ENCODE measurements at places on chromosomes 1 and 21.

GRCh38 chr1:24301785-24302175, 17.4 kb upstream of the GRHL3 start:
- no peak for DNase-seq

GRCh38 chr21:32347977-32348376, 44.8 kb downstream of the URB1 start:
- no peak for DNase-seq

GRCh38 chr1:201593200-201593921, 54.4 kb downstream of the NAV1 start:
- DNase-seq: no peak

- no peak for DNase-seq
Observed at GRCh38 chr1:224684979-224685425, 68.9 kb downstream of the CNIH3 start.

DNA sequence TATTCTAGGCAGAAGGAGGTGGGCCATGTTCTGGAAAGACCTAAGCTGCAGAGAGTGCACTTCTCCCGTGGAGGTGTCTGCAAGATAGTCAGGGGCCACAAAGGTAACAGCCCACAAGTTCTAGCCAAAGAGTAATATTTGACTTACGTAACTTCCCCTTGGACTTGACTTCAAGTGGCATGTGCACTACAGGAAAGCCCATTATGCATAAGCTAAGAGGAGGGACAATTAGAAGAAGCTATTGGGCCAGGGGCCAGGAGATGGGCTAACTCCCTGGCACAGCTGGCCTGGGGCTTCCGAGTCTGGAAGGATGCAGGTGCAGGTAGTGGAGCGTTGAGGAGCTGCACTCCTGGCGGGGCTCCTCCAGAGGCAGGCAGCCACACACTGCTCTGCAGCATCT, 58.3 kb downstream of the ERG start:
- DNase-seq: no peak

GRCh38 chr1:113250161-113250560, 140.2 kb upstream of the MAGI3 start:
- DNase-seq: no peak

DNA sequence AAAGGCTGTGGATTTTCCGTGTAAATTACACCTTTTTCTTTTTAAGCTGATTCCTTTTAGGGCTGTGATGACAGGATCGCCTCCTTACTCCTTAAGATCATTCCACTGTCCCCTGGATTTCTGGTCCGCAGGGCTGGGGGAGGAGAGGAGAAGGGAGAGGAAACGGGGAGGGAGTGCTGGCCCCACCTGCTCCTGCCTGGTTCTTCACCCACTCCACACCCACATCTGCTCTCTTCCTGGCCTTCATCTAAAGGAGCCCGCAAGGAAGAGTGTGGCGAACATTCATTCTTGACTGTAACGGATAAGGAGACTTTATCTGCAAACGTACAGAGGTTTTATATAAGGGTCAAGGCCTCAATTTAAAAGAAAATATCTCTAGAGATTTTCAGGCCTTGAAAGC, 242.0 kb downstream of the RHOU start:
- DNase-seq: no peak

GRCh38 chr1:9270290-9270883, 22.3 kb upstream of the SPSB1 start:
- DNase-seq: no peak

DNA sequence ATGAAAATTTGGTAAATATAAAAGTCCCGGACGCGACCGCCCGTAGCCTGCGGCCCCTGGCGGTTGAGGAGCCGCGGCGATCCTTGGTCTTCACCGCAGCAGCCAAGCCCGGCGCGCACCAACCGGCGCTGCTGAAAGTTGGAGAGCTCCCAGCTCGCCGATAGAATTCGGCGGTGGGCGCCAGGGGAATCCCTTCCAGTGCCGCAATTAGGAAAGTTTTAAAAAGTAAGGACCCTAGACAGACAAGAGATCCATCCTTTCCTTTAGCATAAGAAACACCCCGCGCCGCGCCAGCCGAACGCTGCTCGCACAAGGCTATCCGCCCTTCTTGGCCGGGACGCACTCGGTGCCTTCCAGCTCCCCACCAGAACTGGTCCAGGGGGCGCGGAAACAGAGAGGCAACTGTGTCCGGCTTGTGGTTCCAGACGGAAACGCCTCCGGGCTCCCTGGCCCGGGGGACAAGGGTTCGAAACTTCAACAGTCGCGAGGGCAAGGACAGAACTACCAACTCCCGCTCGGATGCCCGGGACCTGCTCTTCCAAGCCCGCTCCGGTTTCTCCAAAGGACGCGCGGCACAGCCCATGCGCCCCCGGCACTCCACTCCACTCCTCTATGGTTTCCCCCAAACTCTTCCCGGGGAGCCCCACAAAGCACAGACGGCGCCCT, 1.7 kb downstream of the FAM78B start:
- DNase-seq: no peak

DNA sequence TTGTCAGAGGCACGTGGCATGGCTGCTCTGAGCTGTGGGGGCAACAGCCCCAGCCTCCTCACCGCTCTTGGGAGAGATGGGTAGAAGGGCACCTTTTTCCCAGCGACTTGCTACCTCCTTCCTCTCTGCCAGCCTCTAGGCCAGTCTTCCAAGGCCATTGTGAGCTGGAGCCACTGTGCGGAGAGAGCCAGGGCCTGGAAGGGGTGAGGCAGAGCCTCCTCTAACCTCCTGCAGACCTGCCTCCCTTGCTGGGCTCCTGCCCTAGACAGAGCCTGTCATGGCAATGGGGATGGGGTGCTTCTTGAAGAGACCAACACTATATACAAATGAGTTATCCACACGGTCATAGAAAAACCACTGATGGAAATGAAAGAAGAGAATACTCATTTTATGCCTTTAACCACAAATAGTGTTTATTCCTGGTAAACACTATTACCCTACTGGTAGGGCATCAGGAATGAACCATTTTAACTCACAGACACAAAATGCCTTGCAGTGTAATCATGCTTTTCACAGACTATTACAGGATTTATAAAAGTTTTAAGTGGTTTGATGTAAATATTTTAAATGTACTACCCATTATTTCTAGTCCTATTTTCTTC, 5.0 kb upstream of the IGFN1 start:
- DNase-seq: no peak

- DNase-seq: no peak
Observed at GRCh38 chr1:25993197-25993951, 4.5 kb downstream of the PAFAH2 start.

GRCh38 chr1:157982136-157982535, 11.3 kb upstream of the KIRREL1 start:
- DNase-seq: no peak

DNA sequence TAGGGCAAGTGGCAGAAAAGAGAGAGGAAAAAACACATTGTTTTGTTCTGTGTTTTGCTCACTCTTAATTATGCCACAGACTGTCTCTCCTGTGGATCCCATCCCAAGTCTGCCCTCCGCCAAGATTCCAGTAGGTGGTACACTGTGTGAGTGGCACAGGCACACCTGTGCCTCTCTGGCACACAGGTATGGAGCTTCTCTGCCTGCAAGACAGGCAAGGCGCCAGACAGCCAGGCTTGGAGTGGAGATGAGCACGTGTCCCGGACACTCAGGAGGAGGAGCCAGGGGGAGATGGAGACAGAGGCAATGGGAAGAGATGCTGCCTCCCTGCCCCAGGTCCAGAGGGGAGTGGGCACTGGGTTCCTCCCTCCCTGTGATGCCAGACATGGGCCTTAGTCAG, 6.5 kb upstream of the GRIK3 start:
- DNase-seq: no peak

GRCh38 chr1:112673592-112674439, 643 bp upstream of the MOV10 start:
- DNase-seq: no peak

- no peak for DNase-seq
Observed at GRCh38 chr1:176382163-176382562, 80.8 kb upstream of the PAPPA2 start.

- DNase-seq: no peak
Observed at GRCh38 chr21:33374080-33374449, 29.1 kb upstream of the IFNGR2 start.

DNA sequence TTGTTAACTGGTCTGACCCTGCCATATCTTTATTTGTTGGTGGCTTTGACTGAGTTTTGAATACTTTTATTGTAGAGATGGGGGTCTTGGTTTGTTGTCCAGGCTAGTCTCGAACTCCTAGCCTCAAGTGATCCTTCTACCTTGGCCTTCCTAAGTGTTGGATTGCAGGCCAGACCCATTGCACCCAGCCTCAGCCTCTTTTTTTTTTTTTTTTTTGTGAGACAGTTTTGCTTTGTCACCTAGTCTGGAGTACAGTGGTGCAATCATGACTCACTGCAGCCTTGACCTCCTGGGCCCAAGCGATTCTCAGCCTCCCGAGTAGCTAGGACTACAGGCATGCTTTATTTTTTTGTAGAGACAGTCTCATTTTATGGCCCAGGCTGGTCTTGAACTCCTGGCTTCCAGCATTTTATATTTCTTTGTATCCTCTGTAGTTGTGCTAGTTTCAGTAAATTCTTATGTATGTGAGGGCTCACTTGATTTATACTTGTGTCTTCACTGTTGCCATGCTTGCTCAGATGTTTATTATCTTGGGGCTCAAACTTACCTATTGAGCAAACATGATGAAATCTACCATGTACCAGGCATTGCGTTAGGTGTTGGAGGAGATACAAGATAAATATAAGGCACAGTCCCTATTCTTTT, 24.1 kb downstream of the THRAP3 start:
- no peak for DNase-seq

DNA sequence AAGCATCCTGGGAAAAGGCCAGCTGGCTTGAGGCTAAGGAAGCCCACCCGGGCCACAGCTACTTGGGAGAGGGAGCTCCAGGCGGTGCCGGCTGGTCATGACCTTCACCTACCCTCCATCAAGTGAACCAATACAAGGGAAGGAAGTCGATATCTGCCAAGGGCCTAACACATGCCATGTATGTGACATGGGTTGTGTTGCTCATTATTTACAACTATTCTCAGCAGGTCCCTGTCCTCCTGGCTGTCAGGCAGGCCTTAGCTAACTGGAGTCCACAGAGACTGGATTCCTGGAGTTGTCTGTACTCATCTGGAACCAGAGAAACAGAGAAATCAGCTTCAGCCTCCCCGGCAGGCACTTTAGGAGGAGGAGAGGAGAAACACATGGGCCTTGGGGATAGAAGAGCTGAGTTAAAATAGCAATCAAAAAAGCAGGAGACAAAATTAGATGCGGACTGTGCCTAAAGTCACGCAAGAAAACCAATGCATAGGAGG, 15.7 kb downstream of the TCEA3 start:
- no peak for DNase-seq

GRCh38 chr1:21837476-21837875, 25.4 kb downstream of the LDLRAD2 start:
- no peak for DNase-seq

Data from stimulated activated CD8-positive, alpha-beta memory T cell treated with anti-CD3 and anti-CD28 coated beads, Interleukin-12 subunit alpha, Interleukin-12 subunit beta, amount 100 ng/mL, for 4 hours (primary cell).